ENCODE measurements at places on chromosomes 5 and 9. TPM values are rescaled to one million over a fixed set of nuclear protein-coding genes. Genes with fewer than 3 reads are reported as not detected.

- peak; percentile 26 for DNase-seq
Measured at GRCh38 chr9:92947268-92948037, at the start of gene FGD3. Gene FGD3 (plus strand): TSS chr9:92947523. CDS start chr9:92976257, 28,734 bp downstream.

- peak; percentile 28 for DNase-seq
Measured at GRCh38 chr5:160450164-160450932, 28.7 kb downstream of the PTTG1 start.

Gene SECISBP2
- 7.4 TPM for total RNA-seq

- DNase-seq = peak; percentile 28
Measured at GRCh38 chr5:75707911-75708509, 9.2 kb downstream of the POC5 start.

- no peak for DNase-seq
Measured at GRCh38 chr9:132356324-132356924, 1.6 kb upstream of the SETX start.

GRCh38 chr5:158698768-158699284 is 400.9 kb downstream of the EBF1 start:
- no peak for DNase-seq

Gene NPR3
- total RNA-seq = 5.8 TPM

Gene SH3PXD2B
- total RNA-seq = 15.2 TPM

Measured in MG63 (cell line).